ENCODE measurements at places on chromosomes 2 and 18. TPM values are rescaled to one million over a fixed set of nuclear protein-coding genes. Genes with fewer than 3 reads are reported as not detected.

DNA sequence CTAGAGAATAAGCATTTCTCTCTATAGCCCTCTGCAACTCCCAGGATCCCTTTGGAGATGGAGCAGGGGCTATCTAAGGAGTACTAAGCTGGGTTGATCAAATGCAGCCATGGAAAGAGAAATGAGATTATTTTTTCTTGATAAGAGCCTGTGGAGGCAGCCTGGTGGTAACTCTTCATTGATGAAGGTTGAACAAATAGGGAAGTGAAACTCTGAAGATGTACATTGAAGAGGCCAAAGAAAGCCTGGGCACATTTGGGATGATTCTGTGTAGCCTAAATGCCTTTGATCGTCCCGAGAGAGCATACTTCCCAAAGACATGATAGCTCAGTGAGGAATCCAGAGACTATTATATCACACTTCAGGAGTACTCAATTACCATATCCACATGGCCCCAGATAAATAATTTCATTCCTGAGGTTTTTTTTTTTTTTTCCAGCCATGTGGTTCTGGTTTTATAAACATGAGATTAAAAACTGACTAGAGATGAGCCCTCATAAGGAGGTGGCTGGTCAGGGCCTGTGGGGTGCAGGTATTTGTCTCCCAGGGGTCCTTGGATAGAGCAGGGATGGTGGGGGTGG, 192.5 kb downstream of the TPGS2 start:
- no peak for DNase-seq

- no peak for DNase-seq
Observed at GRCh38 chr2:60007671-60008070, 545.8 kb downstream of the BCL11A start.

DNA sequence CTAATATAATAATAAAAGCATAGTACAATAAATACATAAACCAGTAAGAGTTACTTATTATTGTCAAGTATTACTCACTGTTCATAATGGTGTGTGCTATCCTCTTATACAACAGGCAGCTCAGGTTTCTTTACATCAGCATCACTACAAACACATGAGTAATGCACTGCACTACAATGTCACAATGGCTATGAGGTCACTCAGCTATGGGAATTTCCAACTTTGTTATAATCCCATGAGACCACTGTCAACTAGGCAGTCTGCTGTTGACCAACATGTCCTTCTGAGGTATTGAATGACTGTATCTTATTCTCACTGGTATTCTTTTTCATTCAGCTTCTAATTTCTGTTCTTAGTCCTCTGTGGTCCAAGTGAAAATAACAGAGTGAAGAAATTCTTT, 250.4 kb upstream of the DSEL start:
- peak; percentile 60 for DNase-seq

SCYGR3 gene
- total RNA-seq = not detected

DNA sequence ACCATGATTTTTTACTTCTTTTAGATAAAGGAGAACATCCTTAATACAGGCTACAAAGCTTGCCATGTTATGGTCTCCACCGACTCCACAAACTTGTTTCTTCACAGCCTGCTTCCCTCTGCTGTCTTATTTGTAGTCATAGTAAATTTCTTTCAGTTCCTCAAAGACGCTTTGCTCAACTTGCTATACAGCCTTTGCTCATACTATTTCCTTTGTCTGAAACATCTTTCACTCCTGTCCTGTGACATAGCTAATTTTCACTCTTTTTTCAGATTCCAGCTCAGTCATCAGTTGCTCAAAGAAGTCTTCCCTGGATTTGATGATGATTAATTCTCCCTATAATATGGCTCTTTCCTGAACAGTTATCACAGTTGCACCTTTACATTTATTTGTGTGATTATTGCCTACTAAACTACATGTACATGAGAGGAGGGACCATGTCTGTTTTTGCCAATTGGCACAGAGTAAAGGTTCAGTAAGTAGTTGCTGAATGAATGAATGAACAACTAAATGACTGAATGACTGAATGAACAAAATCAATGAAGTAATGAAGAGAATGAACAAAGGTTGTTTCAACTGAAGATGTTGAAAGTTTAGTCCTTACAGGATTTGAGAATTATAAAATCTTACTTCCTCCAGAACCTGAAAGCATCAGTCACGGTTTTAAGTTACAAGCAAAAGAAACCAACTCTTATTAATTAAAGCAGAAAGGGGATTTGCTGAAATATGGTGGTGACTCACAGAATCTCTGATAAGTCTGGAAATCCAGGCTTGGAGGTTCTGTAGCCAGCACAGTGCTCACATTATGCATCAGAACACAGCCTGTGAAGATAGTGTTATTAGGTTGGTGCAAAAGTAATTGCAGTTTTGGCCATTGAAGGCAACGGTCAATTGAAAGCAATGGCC, 186.4 kb upstream of the FAM98A start:
- DNase-seq = no peak

PID1 gene
- total RNA-seq = under 0.01 TPM
